ENCODE measurements at places on chromosomes 7 and 10.

DNA sequence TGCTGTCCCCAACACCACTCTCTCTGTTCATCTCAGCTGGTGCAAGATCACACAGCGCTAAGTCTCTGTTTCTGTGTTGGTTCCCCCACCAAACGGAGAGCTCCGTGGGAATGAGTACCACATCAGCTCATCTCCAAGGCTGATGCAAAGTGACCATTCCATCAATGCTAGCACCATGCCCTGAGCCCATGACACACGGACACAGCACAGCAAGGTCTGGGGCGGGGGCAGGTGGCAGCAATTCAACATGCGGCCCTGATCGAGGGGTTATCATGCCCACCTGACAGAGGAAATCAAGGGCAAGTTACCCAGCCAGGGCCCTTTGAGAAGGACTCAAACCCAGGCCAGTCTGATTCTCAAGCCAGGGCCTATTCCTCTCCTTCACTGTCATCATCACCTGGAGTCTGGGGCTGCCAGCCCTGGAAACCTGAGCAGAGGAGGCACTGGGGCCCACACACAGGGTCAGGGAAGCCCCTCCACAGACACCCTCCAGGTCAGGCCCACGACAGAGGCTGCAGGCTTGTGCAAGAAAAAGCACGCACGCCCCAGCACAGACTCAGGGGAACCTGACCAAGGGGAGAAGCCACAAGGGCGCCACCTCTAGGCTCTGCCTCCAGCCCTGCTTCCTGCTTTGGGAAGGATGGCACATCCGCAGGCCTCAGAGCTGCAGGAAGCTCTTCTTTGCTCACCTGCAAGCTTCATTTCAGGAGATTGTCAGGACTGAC is 74.8 kb downstream of the GRID1 start:
- no peak for DNase-seq

- peak; percentile 37 for DNase-seq
Observed at GRCh38 chr7:28729727-28730126, 228.4 kb downstream of the TRIL start.

- peak; percentile 89 for DNase-seq
Observed at GRCh38 chr10:93461807-93462178, 20.3 kb downstream of the MYOF start.

GRCh38 chr10:119198438-119198837 is 8.9 kb upstream of the GRK5 start:
- DNase-seq: no peak

DNA sequence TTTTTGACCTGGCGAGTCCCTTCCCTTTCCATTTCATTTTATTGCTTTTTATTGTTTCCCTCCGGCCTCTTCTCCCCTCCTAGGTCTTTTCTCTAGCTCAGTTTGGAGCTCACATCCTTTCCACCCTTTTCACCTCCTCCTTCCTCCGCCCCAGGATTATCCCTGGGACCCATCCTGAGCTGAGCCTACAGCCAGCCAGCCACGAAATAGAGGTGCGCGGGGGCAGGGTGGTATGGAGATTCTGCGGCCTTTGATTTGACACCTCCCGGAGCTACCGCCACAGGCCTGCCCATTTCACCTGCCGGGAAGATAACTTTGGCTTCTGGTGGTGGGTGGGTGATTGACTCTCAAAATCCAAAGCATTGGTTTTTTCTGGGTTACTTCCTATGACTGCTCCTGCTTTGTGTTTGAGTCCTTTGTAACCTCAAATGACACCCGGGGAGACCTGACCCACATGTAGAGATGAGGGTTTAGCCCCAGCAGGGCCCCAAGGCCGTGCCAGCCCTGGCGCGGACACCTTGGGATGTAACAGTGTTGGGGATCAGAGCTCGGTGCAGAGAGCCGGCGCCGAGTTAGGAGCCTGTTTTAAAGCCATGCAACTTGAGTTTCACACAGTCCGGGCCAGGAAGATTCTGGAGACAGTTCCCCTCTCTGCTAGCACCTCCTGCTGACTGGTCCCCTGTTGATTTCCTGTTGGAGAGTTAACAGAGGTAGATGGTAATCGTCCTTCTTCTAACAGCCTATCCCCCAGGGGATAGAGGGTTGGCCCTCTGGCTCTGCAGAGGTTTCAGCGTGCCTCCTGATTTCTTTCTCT is 1.5 kb downstream of the DUSP5 start:
- DNase-seq: no peak

DNA sequence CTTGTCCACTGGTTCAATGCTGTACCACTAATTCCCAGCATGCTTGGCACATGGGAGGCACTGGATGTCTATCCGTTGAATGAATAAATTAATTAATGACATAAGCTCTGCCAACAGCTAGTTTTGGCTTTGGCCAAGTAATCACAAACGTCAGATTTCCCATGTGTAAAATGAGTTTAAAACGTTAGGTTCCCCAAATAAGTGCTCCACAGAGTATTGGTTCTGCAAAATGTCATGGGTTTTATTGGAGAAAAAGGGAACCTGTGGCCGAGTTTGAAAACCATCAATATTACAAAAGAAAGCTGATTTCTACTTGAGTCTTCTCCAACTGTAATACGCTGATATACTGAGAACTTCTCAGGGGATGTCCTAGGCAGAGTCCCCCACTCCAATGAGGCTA is 23.2 kb downstream of the ELMO1 start:
- DNase-seq: no peak

DNA sequence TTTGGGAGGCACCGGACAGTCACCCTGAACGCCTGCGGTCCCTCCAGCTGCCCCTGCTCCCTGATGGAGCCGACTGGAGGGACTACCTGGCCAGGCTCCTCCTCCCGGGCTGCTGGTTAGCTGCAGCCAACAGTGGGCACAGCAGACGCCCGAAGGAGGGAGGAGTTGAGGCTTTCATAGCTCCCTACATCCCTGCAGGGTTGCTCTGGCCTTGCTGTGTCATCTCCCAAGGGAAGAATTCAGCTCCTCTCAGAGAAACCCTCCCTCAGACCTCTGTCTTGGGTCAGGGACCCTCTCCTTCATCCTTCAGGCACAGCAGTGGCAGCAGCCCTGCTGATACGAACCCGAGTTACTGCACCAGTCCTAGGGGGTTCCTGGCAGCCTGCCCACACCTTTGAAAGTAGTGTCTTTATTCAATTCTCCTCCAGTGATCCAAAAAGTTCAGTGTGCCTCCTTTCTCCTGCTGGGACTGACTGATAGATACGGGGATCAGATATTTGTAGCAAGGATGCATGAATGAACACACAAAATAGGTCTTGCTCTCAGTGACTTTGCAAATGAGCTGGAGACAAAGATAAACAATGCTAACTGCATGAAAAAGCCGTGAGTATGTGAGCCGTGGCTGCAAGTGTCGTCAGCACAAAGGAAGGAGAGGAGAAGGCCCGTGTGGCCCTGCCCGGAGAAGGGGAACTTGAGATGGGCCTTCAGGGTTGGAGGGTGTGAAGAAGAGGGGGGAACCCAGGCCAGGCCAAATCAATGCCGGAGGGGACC is 136.6 kb downstream of the PRKAG2 start:
- no peak for DNase-seq

- DNase-seq: no peak
Observed at GRCh38 chr10:124486635-124487034, 25.0 kb downstream of the LHPP start.

- DNase-seq: no peak
Observed at GRCh38 chr10:58698777-58699356, 186.2 kb downstream of the BICC1 start.

- DNase-seq: peak; percentile 45
Observed at GRCh38 chr10:31602541-31603234, 283.7 kb downstream of the ZEB1 start.

- DNase-seq: peak; percentile 47
Observed at GRCh38 chr10:132420981-132421846, 24.2 kb downstream of the PWWP2B start.

DNA sequence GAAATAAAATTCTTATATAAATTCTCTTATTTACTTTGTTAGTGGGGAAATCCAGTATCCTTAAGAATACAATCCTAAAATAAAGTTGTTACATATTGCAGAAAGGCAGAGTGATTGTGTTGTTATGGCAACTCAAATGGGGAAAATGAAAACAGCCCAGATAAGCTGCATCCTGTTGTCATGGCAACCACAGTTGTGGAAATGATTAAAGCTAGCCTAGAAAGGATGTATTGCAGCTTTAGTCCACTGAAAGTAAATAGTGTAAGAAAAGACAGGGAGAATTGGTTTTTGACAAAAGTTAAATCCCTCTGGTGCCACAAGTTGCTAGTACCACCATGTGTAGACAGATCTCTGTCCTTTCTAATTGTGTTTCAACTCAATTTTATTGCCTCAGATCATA is 43.2 kb downstream of the BTRC start:
- no peak for DNase-seq

DNA sequence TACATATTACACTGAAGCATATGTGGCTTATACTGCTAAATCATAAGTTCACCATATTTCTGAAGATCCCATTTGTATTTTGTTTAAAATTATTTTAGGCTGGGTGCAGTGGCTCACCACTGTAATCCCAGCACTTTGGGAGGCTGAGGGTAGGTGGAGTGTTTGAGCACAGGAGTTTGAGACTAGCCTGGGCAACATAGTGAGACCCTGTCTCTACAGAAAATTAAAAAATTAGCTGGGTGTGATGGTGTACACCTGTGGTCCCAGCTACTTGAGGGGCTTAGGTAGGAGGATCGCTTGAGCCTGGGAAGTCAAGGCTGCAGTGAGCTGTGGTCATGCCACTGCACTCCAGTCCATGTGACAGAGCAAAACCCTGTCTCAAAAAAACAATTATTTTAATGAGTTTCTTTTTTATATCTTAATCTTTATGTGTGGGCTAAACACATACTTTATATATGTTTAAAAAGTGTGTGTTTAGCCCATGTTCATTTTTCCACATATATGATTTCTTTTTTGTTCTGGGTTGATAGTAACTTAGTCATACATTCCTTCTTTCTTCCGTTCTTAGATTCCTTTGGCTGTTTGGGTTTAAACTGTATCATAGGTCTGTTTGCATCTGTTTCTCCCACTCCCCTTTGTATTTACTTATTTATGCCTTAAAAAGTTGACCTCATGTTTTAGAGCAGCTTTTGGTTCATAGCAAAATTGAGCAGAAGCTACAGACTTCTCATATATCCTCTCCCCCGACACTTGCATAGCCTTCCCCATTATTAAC is 33.5 kb downstream of the RSBN1L start:
- DNase-seq: no peak

GRCh38 chr10:62424026-62424425 is 49.9 kb downstream of the ZNF365 start:
- no peak for DNase-seq

DNA sequence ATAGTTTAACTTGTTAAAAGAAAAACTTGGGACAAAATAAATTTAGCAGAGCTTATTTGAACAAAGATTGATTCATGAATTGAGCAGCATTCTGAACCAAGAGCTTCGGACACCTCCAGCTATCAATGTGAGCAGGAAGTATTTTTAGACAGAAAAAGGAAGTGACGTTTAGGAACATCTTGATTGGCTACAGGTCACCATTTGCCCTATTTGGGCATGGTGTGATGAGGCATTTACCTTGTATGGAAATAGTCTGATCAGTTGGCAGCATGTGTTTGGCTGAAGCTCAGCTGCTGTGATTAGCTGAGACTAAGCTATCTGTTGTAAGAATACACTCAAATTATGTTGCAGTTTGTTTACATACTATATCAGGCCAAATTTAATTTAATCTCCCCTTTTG is 185.1 kb downstream of the ATRNL1 start:
- no peak for DNase-seq

DNA sequence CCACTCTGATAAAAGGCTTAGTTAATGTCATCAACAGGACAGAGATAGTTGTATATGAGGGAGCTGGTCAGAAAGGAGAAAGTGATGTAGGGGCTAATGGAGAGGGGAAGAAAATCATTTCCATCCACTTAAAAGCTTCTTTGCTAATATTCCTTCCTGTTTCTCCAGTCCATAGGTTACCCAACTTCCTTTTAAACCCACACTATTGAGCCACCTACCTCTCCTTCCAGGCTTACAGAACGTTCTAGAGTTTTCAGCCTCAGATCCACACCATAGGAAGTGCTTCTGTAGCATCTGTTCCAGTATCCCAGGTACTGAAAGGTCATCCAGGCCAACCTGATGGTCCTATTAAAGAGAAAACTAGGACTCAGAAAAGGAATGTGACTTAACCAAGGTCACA is 28.2 kb downstream of the STRIP2 start:
- no peak for DNase-seq

- no peak for DNase-seq
Observed at GRCh38 chr7:38781991-38782390, 127.0 kb downstream of the VPS41 start.

DNA sequence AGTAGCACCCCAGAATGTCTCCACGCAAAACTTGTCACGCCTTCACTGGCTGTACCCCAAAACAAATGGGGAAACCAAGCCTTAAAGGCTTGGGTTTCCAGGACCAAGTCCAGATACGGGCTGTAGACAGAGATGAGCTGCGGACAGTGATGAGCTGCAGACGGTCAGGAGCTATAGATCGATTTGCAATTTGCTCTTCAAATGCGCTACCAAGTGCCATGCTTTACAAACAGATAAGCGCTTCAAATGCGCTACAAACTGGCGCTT is 658 bp upstream of the SGCE start:
- DNase-seq: no peak

GRCh38 chr7:135647755-135648154 is 14.6 kb upstream of the STMP1 start:
- DNase-seq: no peak

- no peak for DNase-seq
Observed at GRCh38 chr7:5595545-5596045, 172.0 kb upstream of the TNRC18 start.

DNA sequence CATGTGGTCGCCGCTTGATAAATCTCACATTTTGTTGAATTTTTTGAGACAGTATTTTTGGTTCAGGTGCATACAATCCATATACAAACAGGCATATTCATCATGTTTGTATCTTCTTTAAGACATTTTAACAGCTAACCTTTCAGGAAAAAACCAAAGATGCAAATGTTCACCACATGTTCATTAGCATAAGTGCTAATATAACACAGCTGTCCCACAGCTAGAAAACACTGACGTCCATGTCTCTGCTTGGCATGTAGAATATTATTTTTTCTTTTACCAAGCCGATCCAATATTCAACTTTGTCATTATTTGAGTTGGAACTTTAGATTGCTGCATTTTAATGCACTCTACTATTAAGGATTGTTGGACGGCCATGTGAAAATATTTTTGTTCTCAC is 31.2 kb downstream of the BMPER start:
- no peak for DNase-seq

- no peak for DNase-seq
Observed at GRCh38 chr10:11602919-11603523, 8.4 kb downstream of the USP6NL start.

DNA sequence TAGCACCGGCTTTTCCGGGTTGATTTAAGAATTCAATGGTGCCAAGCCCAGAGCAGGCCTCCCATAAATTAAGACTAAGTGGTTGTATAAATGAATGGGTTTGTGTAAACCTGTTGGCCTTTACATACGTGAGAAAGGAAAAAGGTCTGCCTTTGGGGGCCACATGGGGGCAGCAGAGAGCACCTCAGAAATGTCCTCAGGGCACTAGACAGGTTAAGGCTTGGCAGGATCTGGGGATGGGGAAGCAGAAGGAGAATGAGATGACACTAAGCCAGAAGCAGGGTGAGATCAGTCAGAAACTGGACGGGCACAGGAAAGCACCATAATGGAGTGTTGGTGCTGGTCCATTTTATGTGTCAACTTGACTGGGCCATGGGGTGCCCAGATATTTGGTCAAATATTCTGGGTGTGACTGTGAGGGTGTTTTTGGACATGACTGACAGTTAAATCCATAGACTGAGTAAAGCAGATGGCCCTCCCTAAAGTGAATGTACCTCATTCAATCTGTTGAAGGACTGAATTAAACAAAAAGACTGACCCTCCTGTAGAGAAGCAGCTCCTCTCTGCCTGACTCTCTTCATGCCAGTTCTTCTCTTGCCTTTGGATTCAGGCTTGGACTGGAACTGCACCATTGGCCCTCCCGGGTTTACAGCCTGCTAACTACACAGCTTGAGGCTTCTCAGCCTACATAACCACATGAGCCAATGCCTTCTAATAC is 58.9 kb downstream of the FRMPD2 start:
- DNase-seq: peak; percentile 25
